B cell (primary cell): ENCODE measurements at places on chromosomes 13 and 19.

GRCh38 chr13:50366488-50367174 is 351.4 kb downstream of the KCNRG start:
- DNase-seq: no peak

DNA sequence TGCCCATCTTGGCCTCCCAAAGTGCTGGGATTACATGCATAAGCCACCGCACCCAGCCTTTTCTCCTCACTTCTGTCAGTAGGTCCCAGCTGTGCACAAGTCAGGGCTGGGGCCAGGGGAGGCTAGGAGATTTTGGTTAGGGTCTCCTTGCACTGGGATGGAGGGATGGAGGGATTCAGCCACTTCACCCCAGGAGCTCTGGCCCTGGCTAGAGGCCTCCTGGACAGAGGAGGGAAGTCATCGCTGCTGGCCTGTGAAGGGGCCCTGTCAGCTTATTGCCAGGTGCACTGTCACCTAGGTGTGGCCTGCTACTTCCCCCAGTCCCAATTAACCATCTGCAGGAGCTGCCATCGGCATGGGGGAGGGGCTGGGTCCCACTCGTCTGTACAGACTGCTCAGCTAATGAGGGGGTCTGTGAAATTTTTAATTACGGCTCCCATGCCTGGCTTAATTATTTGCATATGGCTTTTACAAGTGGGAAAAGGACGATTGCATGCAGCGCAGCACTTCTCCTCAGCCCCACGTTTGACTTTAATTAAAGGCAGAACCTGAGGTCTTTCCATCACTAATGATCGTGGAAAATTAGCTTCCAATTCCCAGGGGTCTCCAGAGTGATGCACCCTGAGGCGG is 52.4 kb downstream of the CHST8 start:
- no peak for DNase-seq

- DNase-seq: no peak
Measured at GRCh38 chr13:27125357-27126282, 46.0 kb downstream of the USP12 start.

DNA sequence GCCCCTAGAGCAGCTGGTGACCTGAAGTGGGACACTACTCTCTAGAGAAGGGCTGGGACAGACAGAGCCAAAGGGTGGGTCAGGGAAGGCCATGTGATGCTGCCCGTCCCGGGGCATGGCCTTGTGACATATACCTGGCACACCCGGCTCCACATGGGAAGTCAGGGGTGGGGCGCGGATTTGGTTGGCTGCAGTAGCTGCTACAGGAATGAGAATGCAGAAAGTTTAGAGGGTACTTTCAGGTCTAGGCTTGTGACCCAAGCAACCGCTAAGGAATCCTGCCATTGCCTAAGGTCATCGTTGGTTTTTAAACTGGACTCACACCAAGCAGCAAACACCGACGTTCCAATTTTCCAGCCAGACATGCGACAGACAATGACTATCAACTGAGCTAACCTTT is 25.9 kb downstream of the RCBTB2 start:
- DNase-seq: no peak

- no peak for DNase-seq
Measured at GRCh38 chr19:50255115-50255514, 51.7 kb downstream of the MYH14 start.
